ENCODE measurements at places on chromosomes 6 and 20.

DNA sequence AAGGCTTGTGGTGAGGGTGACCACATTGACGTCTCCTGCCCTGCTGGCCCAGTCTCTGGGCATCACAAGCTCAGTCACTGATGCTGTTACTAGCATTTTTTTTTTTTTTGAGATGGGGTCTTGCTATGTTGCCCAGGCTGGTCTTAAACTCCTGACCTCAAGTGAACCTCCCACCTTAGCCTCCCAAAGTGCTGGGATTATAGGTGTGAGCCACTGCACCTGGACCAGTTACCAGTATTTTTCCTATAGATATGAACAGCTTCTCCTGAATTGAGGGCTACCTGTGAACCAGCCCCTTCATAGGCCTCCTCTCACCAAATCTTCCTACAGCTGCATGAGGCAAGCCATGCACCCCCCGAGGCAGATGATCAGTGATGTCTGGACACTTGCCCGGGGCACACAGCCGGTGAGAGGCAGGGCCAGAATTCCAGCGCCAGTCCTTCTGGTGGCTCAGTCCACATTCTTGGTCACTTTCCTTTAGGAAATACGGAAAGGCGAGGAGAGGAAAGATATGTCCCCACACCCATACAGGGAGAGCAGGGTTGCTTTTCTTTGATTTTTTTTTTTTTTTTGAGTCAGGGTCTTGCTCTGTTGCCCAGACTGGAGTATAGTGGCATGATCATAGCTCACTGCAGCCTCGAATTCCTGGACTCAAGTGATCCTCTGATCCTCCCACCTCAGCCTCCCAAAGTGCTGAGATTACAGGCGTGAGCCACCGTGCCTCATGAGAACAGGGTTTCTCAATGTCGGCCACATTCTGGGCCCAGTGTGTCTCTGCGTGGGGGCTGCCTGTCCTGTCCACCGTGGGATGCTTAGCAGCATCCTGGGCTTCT lies 50.7 kb downstream of the UBE2V1 start:
- no peak for DNase-seq

GRCh38 chr6:168640768-168641167 lies 199.8 kb downstream of the SMOC2 start:
- DNase-seq, result no peak

- no peak for DNase-seq
These were observed 1107.1 kb upstream of the EYS start for GRCh38 chr6:66814156-66814555.

DNA sequence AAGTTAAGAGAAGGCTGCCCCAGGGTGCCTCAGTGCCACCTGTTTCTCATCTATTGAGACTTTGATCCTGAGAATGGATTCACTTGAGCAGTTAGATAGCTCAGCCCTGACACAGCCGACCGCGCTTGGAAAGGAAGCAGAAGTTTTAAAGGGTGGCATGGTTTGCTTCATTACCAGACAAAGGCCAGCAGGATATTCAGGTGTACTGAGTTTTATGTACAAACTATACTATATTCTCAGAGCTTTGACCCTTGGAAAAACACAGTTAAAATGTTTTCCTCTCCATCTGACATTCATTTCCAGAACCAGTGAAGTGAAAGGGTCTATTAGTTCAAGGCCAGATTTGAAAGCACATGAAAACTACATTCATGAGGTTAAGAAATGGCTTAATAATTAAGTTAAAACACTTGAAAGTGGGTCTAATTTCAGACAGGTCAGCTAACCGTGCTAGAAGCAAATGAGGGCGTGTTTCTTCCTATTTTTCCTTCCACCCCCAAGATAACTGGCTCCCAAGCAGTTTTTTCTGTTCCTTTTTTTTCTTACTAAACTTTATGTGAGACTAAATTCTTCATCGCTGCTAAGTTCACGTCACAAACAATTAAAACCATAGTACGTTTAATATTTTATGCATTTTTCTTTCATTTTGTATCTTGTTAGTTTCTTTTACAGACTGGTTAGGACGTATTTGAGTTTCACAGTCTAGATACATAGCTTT lies 385.3 kb upstream of the SOX4 start:
- DNase-seq, result no peak

- DNase-seq, result no peak
These were observed 41.6 kb downstream of the FLRT3 start for GRCh38 chr20:14295770-14296309.

DNA sequence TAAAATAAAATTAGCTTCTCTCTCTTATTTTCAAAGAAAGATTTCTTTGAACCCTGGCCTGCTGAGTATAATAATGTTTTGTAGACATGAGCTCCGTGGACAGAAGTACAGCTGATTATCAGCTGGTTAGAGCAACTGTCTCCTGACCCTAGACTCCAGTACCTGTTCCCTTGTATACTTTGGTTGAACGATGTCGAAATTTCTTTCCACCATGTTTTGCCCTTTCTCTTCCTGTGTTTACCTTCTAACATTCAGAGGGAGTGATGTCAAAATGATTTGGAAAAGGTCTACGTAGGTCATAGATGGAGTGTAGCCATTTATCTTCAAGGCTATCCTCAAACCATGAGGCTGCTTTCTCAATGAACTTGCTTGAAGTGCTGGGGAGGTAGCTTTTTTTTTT lies 16.8 kb upstream of the ADTRP start:
- DNase-seq, result no peak

- peak; percentile 72 for DNase-seq
These were observed at the start of gene FOXP4 for GRCh38 chr6:41545703-41546474. TSS of gene FOXP4 (plus strand) at chr6:41546381. CDS start at chr6:41565761, 19,380 bp downstream.

DNA sequence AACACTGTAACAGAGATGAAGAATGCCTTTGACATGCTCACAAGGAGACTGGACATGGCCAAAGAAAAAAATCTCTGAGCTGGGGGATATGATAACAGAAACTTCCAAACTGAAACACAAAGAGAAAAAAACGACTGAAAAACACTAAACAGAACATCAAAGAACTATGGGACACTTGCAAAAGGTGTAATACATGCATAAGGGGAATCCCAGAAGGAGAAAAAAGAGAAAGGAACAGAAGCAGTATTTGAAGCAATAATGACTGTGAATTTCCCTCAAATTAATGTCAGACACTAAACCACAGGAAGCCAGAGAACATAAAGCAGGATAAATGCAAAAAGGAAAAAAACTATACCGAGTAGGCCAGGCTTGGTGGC lies 117.4 kb upstream of the ARID1B start:
- no peak for DNase-seq

GRCh38 chr6:1724124-1724523 lies 114.4 kb downstream of the FOXC1 start:
- no peak for DNase-seq

DNA sequence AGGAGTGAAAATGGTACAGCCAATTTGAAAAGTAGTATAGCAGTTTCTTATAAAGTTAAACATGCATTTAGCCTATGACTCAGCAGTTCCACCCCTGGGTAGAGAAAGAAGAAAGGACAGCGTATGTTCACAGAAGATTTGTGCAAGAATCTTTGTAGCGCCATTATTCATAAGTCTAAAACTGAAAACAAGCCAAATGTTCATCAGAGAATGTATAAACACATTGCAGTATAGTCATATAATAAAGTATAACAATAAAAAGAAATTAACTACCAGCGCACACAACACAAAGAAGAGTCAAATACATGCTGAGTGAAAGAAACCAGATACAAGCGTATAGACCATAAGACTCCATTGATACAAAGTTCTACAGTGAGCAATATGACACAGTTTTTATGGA lies 294.0 kb downstream of the SAMD5 start:
- no peak for DNase-seq

DNA sequence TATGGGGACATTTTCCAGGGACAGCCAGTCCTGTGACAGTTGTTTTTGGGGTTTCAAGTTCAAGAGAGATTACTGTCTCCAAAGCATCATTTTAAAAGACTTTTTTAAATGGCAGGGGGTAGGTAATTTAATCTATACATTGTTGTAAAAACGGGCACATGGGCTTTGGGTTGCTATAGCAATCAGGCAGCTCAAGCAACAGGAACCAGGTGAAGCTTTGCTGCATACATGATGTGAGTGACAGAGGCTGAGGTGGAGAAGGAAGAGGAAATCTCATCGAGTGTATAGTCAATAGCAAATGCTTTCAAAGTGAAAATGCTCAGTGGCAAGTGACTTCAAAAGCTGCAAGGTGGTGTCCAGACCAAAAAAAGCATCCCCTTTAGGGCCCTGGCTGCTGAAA lies 277.4 kb upstream of the JAG1 start:
- no peak for DNase-seq

- no peak for DNase-seq
These were observed 16.9 kb upstream of the SRSF3 start for GRCh38 chr6:36577301-36577700.

GRCh38 chr20:9977629-9978028 lies 57.2 kb upstream of the ANKEF1 start:
- no peak for DNase-seq

GRCh38 chr6:2147766-2148448 lies 97.5 kb downstream of the GMDS start:
- no peak for DNase-seq

GRCh38 chr20:9499126-9499899 lies 15.1 kb upstream of the LAMP5 start:
- no peak for DNase-seq

- no peak for DNase-seq
These were observed 130.4 kb downstream of the MOXD1 start for GRCh38 chr6:132270726-132271402.

Measured in stimulated activated CD8-positive, alpha-beta memory T cell treated with anti-CD3 and anti-CD28 coated beads, Interleukin-4, amount 100 ng/mL, for 4 hours (primary cell).